NCI-H2081 treated with DMSO at 0.1 percent for 48 hours (cell line): ENCODE measurements at places on chromosomes 7 and 10.
A peak's percentile ranks its signal among the peaks of the same experiment; 100 is the strongest.

DNA sequence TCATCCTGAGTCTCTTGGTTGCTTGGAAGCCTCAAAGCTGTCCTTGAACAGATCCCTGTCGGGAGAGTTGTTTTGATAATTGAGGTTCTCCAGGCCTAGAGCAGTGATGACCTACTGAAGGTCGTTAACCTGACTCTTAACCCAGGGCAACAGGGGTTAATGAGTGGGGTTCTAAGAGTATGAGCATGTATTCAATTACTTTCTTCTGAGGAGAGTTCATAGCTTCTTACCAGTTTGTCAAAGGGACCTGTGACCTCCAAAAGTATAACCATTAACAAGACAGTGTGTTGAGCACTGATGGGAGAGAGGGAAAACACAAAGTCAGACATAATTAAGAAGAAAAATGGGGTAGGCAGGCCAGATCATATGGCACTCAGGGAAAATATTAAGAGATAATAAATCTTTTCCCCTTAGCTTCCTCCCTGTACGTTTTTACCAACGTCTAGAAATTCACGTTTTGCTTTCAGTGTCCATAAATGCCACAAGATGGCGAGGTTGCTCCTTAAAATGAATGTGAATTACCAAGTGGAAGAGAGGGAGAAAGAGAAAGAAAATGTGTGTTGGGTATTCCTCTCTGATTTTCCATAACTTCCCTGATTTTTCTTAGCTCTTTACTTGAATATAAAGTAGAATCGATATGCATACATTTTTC is 97.6 kb downstream of the SUGCT start:
- DNase-seq = no peak

GRCh38 chr10:67818323-67818722 is 19.7 kb downstream of the DNAJC12 start:
- DNase-seq = peak; percentile 32

DNA sequence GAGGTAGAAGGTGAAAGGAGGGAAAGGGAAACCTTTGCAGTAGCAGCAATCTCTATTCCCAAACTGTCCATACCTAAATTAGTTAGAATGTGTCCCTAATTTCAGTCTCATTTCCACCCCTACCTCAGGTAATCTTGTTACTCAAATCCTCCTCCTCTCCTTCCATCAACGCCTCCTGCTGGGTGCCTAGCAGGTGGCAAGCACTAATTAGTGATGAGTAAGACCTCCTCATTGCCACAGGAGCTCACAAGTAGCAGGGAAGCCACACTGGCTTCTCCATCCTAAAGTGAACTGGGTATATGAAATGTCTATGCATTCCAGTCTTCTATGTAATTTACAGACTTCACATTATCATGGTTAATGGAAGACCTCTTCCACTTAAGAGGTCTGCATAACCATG is 25.7 kb upstream of the FAM133B start:
- DNase-seq = no peak

DNA sequence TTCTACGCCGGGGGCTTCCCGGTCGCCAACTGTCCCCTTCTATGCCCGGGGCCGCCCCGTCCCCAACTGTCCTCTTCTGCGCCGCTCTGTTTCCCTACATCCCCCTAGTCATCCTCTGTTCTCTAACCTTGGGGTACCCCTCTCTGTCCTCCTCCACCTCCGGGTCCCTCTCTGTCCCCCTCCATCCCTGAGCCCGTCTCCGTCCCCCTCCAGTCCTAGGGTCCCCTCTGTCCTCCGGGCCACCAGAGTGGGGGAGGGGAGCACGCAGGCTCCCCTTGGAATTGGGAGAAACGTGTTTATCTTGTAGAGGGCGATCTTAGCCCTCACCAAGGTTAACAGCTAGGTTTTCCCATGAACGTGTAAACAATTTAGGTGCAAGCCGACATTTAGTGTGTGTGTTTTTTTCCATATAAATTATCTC is 852 bp upstream of the KLF6 start:
- no peak for DNase-seq

DNA sequence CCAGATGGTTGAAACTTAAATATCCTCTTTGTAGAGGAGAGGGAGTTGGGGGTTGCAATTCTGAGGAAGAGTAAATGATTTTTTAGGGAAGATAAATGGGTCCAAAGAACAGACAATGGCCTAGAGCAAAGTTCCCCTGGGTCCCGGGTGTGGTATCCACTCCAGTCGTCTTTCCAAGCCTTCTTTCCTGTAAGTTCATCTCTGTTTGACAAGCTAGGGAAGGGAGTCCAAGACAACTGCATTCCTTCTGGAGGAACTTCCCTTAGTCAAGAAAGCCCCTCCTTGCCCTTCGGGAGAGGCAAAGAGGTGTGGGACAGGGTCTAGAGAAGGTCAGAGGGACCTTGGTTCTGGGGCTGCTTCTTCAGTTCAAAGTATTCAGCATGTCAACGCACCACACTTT is 33.4 kb downstream of the C10orf71 start:
- DNase-seq = no peak

DNA sequence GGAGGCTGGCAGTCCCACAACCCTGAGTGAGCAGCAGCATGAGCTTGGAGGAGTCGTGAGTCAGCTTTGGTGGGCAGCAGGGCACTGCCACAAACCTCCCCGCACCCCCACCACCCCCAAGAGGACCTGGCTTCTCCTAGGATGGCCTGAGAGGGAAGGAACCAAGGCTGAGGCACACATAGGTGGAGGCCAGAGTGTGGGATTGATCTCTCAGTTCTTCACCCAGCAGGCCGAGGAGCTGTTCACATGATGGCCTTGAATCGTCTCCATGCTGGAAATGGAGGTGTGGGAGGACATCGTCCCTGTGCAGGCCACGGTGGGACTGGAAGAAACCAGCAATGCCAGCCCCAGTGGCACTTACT is 17.4 kb upstream of the GDF10 start:
- no peak for DNase-seq

GRCh38 chr7:2814946-2815874 is 28.9 kb downstream of the GNA12 start:
- DNase-seq = no peak

DNA sequence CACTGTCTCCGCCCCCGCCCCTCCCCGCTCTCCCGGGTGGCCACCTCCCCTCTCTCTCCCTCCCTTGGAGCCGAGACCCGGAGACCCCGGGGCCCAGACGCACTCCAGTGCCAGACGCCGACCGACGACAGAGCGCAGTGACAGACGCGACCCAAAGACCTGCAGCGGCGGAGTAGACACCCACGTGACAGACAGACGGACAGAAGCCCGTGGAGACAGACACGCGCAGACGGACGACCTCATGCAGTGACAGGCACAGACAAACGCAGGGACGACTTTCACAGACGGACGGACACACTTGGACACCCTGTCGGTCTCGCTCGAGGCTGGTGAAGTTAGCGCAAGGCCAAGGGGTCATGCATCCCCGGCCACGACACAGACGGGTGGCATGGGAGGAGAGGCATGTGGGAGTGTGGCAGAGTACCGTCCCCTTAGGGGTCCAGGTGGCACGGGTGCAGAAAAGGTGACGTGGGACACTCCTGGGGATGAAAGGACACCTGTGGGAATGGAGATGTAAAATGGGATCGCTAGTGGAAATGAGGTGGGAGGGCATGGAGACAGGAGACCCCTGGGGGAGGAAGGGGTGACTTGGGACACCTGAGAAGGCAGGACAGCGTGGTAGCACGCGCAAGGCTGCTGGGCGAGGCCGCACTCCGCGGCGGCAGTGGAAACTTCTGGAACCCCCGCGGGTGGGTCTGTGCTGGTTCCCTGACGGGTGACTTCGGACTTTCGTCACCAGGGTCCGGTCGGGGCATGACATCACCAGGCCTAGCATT is 456 bp upstream of the ACHE start:
- no peak for DNase-seq

- no peak for DNase-seq
Observed at GRCh38 chr7:135840591-135840990, 92.0 kb upstream of the FAM180A start.

DNA sequence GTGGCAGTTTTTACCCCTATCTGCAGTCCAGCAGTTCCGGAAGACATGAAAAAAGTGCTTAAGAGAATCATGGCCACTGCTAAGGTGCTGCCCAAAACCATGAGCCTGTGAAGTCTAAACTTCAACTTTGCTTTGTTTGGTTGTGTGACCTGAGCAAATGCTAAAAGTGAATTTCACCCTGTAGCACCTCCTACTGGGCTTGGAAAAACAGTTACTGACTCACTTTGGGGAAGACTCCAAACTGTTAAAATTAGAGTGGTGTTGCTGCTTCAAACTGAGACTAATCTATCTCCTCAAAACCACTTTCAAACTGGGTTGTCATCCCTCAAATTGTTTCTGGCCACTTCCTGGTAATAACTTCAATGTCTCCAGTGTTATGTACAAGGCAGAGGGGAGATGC is 21.3 kb downstream of the MKX start:
- DNase-seq = no peak

- no peak for DNase-seq
Observed at GRCh38 chr7:36076074-36076473, 77.0 kb upstream of the EEPD1 start.

GRCh38 chr7:128842674-128843641 is 12.8 kb downstream of the FLNC start:
- DNase-seq = no peak

- no peak for DNase-seq
Observed at GRCh38 chr7:30920021-30920583, 8.4 kb downstream of the AQP1 start.

GRCh38 chr10:1368842-1369171 is 312.6 kb downstream of the WDR37 start:
- no peak for DNase-seq

GRCh38 chr7:33762911-33763306 is 142.4 kb upstream of the BMPER start:
- DNase-seq = no peak

DNA sequence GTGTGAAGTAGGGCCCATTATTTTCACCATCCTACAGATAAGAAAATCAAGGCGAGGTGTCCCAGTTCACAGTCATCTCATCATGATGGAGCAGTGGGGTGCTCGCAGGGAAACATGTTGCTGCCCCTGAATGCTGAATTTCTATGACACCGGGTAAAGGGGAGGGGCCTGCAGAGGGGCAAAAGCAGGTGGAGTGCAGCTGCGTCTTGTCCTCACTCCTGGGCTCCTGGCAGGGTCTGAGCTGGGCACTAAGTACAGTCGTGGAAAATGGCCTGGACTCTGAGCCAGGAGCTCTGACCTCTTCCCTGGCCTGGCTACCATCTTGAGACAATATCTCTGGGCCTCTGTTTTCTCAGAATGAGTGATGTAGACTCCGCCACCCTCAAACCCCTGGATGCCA is 253.1 kb upstream of the PITRM1 start:
- DNase-seq = no peak

DNA sequence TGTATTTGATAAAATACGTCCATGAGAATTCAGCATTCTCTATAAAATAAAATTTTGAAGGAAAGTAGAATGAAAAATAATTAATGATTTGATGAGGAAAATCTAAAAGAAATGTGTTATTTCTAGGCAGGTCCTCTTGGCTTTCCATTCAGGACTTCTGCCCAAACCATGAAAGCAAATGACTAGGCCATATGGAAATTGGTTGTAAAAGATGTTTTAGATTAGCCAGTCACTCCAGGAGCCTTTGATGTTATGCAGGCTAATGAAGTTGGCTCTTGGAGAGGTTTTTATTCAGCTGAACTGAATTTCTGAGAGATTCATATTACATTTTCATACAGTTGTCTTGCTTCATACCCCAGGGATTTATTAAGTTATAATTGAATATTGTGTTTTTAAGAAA is 452.8 kb downstream of the SDK1 start:
- DNase-seq = no peak

DNA sequence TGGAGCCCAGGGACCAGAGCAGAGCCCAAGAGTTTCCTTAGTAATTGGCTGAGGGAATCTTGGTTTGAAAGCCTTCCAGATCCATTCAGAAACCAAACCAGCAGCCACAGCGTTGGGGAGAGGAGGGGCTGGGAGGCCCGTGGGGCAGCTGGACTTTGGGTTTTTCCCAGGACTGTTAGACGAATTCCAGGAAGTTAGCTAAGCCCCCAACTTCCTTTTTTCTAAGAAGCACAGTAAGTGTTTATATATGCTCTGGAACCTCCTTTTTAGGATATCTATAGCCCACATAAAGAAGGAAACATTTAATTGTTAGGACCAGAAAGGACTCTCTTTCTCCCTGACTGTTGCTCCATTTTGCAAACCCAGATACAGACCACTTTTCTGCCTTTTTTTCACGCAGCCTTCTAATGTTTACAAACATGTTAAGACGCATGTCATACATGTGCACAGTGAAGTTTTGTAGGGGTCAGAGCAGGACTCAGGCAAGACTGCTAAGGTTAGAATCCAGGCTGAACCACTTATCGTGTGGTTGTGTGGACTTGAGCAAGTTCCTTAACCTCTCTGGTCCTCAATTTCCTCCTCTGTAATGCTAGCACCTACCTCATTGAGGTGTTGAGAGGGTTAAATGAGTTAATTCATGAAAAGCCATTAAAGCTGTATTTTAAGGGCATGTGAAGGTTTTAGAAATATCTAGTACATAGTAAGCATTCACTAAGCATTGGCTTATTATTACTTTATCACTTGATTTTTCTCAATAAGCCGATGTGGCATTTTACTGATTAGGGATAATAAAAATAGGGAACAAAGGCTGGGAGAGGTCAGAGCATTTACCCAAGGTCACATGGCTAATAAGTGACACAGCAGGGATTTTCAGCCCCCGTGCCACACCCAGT is 42.4 kb downstream of the TBATA start:
- DNase-seq = no peak

DNA sequence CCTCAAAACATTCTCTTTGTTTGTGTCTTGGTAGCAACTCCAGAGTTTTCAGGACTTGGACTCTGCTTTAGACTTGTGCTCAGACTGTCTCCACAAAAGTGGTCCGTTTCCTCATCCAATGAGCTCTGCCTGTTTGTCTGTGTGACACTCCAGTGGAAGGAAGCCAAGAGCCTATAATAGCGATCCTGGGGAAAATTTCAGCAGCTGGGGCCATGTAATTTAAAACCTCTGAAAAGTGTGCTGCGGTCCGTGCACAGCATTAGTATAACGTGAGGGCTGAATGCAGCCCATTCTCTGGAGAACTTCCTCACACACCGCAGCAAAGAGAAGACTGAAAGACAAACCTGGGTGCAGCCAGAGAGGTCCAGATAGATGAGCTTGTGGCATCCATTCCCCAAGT is at the start of gene LRRC17:
Gene LRRC17 (plus strand): TSS at position 259 of the 400 bp plus-strand sequence. CDS start 20,914 bp downstream, outside the sequence.
- peak; percentile 40 for DNase-seq

- no peak for DNase-seq
Observed at GRCh38 chr10:84551437-84552120, 223.2 kb downstream of the CCSER2 start.

DNA sequence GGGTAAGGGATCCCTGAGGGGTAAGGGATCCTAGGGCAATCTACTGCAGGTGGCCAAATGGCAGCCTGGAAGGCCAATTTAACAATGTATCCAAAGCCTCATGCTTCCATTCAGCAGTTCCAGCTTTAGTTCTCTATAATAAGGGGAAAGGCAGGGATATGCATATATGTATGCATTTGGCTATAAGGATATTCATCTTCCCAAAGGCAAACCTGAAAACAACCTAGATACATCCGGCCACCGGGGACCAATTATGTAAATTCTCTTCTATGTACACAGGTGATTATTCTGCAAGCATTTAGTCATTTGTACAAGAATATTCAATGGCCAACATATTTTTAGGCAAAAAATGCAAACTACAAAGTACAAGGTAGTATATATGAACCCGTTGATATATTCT is 26.7 kb downstream of the PSAP start:
- no peak for DNase-seq

DNA sequence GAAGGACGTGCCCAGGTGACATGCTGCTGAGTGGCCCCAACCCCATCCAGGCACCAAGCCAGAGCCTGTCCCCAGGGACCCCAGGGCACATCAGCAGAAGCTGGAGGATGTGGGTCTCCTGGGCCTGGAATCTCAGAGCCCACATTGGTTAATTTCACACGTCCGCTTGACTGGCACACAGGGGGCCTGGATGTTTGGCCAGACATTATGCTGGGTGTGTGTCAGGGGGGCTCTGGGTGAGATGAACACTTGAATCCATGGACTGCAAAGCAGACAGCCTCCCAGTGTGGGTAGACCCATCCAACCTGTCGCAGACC is 79.1 kb upstream of the RET start:
- DNase-seq = no peak
